ENCODE measurements at places on chromosomes 1 and 21.
A peak's percentile ranks its signal among the peaks of the same experiment; 100 is the strongest.

- peak; percentile 86 for DNase-seq
Observed at GRCh38 chr1:26695356-26696118, at the start of gene ARID1A. Gene ARID1A (plus strand): TSS chr1:26696015. CDS start chr1:26696404, 389 bp downstream.

- DNase-seq: no peak
Observed at GRCh38 chr1:36384542-36385409, 948 bp downstream of the STK40 start.

DNA sequence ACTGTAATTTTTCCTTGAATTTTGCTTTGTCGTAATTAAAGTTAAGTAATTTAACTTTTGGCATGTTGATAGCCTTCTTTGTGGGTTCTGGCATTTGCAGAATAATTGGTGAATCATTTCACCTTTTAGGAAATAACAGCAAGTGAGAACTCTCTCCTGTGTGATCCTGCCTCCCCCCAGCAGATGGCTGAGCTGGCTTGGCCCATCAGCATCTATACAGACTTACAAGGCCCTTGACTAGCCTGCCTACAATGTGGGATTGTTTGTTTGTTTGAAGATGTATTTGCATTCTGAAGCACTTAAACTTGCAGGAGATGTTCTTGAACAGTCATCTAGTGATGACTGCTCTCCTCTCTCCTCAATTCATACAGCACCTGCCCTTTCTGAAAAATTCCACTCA lies 55.9 kb downstream of the MACO1 start:
- DNase-seq: no peak

DNA sequence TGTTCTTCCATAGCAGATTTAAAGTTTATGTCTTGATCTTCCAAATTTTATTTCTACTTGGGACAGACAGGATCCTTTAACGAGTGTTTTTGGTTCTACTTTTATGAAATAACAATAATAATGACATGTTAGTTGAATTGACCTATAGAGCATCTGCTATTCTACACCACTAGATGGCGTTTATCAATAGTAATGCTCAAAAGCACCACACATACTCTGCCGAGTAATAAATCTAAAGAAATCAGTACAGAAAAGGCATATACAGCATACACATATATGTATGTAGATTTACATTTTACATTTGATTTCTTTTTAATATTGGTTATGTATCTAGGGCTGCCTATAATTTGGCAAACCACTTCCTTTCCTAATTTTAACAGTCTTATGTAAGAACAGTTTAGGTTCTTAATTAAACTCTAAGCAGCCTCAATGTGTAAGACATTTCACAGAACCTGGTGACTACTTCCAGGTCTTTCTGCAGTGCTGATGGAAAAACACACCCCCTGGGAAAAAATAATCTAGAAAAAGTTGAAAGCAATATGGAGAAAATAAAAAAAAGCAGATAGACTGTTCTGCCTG lies 5.9 kb upstream of the SIPA1L2 start:
- no peak for DNase-seq

- no peak for DNase-seq
Observed at GRCh38 chr1:93734999-93735398, 53.4 kb upstream of the BCAR3 start.

- DNase-seq: no peak
Observed at GRCh38 chr1:234617986-234618736, 8.2 kb upstream of the IRF2BP2 start.

DNA sequence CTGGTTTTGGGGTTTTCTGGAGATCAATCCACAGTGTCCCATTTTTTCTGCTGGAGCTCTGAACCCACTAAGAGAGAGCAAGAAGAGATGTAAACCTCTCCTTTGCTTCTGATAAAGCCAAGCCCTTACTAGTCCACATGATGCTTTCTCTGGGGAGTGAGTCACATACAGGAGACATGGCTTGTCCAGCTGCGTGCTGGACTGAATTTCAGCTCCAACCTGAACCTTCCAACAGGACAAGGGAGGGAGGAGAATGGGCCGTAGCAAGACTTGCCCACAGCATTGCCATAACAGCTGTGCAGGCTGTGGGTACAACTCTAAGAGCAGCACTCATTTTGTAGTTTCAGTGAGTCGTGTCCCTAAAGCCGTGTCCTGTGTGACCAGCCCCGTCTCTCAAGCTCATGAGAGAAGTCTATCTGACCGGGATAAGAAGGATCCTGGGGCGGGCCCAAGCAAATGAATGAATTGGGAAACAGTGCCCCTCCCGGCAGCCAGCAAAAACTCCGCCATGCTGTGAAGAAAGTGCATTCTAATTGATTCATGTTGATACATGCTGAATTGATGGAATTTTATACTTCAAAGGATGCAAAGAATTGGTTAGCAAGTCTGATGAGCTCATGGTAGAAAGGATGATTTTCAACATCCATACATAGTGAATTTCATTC lies 195.2 kb downstream of the GABPA start:
- DNase-seq: no peak

DNA sequence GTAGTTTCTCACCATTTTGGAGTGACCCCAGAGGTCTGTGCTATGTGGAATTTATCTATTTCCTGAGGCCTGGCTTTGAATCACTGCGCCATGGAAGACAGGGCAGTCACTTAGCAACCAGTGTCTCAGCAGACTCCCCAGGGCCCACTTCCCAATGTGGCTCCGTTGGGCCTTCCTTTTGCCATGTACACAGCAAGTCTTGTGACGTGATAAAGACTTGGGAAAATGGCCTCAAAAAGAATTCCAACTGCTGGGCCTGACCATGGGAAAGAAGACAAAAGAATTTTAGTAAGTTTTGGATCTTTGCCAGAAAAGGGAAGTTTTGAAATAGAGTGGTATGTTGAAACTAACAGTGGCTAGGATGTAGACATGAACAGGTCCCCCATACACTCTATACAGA lies 36.2 kb downstream of the TLR5 start:
- DNase-seq: no peak

GRCh38 chr1:171250263-171250662 lies 2.0 kb downstream of the FMO1 start:
- no peak for DNase-seq

GRCh38 chr1:4485398-4485797 lies 169.0 kb upstream of the AJAP1 start:
- no peak for DNase-seq

GRCh38 chr1:47191940-47192457 lies 2.2 kb upstream of the PDZK1IP1 start:
- no peak for DNase-seq

DNA sequence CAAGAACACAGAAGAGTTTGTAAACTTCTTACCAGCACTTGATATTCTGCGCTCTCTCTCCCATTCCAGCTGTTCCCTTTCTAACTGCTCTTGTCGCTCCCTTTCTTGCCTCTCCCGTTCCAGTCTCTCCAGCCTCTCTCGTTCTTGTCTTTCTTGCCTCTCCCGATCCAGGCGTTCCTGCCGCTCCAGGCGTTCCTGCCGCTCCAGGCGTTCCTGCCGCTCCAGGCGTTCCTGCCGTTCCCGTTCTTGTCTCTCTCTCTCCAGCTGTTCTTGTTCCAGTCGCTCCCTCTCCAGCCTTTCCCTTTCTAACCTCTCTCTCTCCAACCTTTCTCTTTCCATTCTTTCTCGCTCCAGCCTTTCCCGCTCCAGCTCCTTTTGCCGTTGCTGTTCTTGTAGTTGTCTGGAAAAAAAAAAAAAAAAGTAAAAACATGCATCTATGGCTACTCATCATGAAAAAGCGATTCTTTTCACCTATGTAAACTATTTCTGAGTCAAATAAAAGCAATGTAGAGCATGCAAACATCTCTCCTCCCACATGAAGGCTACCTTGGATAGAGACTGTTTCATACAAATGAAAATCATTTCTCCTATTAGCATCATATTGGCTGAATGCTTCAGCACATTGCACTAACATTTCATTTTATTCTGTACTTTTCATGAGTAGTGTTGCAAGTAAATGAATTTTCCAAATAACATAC lies 91.5 kb upstream of the LBR start:
- DNase-seq: no peak

GRCh38 chr1:221839321-221839720 lies 97.4 kb upstream of the DUSP10 start:
- no peak for DNase-seq

DNA sequence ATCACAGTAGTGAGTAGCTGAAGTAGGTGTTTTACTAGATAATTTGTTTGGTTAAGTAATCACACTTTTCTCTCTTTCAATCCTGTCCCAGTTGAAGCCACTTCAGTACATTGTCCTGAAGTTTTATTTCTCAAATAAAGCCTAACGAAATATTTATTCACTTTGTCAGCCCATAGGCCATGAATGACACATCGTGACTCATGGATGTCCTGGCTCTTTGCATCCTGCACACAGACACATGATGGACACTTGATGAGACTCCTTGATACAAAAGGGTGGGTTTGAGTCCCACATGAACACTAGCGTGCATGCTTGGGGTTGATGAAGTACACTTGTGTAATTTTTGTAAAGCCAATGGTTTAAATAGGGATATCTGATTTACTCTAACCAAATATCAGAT lies 22.7 kb upstream of the LAMC2 start:
- no peak for DNase-seq

DNA sequence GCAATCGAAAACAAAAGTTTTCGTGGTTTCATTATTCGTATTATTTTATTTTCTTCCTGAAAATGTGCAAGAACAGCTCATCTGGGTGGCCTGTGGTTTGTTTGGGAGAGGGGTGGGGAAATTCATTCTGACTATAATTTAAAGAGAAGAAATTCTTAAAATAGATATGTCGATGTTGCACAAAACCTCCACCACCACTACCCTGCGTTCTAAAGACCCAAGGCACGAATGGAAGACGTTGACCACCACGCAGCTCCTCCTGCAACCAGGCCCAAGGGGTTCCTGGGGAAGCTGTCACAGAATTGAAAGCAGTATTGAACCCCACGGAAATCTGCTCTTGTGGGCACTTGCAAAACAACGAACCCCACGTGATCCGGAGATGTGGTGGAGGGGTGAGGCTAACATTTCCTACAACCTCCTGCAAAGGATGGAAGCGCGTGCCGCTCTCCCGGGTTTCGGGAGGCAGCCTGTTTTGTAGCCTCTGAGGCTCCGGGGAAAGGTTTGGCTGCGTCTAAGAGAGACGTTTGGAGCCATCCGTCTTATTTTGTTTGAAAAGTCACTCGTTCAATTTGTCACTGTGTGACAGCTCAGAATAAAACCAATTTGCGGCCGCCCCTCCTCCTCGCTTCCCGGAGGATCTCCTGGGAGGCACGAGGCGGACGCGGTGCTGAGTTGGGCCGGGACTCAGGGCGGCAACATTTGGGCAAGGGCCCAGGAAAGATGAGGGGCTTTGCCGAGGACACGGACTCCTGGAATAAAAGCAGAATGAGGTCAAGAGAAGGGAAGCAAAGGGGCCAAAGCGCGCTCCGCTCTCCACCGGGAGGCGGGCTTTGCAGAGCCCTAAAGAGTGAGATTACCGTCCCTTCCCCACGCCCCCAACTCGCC lies 810 bp upstream of the HLX start:
- DNase-seq: no peak

- no peak for DNase-seq
Observed at GRCh38 chr1:59900640-59901039, 25.9 kb downstream of the CYP2J2 start.

- no peak for DNase-seq
Observed at GRCh38 chr1:14652840-14653239, 54.4 kb downstream of the KAZN start.

- no peak for DNase-seq
Observed at GRCh38 chr1:45359882-45360513, 19.8 kb upstream of the MUTYH start.

DNA sequence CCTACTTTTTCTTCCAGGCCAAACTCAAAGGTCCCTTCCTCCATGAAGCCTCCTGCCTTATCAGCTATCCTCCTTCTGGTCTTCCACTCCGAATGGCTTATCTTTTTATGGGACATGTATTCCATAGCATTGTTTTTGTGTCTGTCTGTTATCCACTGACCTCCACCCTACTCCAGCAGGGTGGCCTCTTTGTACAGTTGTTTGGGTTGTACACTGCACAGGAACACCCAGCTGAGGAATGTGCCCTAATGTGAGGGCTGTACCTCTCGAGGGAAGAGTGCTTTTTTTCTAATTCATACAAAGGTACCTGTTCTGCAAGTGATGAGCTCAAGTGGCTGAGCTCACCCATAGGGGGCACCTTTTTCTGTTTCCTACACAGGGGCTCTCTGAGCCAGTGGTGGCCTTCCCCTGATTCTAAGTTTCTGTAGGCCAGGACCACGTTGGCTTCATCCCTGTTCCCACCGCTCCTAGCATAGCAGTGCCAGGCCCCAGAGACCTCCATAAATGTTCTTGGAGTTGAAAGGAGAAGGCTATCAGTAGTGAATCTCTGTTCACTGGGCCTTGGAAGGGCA lies 108.2 kb downstream of the FOXD2 start:
- no peak for DNase-seq

DNA sequence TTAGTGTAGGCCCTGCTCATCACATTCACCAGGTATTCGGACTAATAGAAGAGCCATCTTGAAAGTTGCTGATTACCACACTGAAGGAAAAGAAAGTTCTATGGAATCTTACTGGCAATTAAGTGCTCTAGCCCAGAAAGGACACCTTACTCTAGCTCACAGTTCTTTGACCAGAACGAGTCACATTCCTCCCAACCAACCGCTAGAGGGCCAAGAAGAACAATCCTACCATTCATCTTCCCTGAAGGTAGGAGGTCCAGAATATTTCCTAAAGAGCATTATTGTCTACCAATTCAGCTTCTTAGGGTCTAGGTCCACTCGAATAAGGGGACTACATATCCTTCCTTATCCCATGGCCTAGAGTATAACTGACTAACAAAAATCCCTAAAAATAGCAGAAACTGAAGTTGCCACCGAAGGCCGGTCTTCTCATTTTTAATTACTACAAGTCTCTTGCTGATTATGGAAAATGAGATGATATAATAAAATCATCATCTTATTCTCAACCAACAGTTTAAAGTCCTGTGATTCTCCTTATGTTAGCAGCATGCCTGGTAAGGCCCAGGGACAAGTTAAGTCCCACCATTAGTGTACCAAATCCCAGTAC lies 2.7 kb upstream of the FMO1 start:
- DNase-seq: no peak

DNA sequence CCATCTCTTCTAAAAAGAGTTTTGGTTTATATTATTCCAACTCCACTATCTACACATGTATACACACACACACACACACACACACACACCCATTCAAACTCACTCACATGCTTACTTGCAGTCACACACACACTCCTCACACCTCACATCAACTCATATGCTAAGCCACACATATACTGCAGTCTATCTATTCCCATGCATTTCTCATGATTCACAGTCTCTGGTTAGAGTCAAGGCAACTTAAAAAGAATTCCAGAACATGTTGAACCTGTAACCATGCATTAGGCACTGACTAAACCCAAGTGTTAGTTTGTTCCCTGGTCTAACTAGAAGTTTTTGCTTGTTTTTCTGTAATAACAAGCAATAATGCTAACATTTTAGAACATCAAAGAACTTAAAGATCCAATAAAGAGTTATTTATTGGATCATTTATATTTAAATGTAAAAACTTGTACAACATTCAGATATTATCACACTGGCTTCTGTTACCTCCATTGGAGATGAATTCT lies 931.1 kb downstream of the PLA2G4A start:
- DNase-seq: no peak

DNA sequence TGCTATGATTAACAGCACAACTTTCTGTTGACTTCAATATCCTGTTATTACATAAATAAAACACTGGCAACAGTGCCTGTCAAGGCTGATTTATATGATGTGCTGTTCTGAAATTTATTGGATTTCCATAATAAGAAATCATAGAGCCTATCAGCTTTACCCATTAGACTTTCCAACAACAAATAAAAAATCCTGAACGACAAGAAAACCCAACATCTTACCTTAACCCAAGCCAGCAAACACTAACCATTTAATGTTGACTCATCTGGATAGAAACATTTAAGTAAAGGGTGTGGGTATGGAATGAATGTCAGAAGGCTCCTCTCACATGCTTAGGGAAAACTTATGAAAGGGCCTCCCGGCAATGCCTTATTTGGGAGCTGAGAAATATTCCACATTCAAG lies 165.1 kb downstream of the SLC45A1 start:
- DNase-seq: no peak
